ENCODE measurements at places on chromosomes 12 and 14.

DNA sequence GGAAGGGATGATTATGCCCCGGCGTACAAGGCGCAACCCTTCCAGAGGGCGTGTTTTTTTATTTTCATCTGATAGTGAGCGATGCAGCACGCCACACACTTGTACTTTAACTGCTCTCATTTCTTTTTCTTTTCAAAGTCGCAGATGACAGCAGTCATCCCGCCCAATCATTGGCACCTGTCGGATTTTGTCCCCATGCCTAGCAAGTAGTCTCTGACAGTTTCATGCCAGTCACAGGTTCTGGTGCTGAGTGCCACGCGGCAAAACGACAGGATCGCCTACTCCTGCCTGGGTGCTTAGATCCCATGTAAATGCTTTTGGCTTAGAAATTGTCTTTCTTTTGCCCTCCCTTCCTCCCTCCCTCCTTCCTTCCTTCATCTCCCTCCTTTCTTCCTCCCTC is 117.7 kb downstream of the GLT1D1 start:
- DNase-seq, result peak; percentile 72

GRCh38 chr14:106766145-106766544 is 1239.8 kb downstream of the TMEM121 start:
- no peak for DNase-seq

GRCh38 chr12:131076791-131077747 is 123.4 kb downstream of the ADGRD1 start:
- DNase-seq, result no peak

GRCh38 chr12:51011955-51012354 is 14.2 kb downstream of the SLC11A2 start:
- no peak for DNase-seq

DNA sequence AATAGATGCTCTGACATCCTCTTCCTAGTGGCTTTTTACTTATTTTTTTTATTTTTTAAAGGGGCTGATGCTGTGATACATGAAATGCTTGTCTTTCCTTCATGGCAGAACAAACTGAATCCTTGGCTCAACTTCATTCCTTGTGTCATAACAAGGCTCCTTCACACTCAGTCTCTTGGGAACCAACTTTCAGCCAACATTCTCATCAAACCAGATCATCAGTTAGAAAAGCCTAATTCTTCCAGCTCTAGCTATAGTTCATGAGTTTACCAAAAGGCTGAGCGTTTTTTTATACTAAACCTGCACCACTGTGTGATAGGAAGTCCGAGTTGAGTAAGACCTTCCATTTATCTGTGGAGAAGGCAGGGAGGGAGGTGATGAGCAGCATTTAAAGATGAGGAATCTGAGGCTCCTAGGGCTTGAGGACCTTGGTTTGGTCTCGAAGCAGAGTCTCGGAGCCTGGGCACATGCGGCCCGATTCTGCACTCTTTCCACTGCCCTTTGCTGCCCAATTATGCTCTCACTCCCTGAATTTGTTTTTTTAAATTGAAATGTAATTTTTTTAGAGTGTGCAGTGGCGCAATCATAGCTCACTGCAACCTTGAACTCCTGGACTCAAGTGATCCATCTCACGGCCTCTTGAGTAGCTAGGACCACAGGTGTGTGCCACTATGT is 8.2 kb downstream of the GPRC5D start:
- DNase-seq, result no peak

DNA sequence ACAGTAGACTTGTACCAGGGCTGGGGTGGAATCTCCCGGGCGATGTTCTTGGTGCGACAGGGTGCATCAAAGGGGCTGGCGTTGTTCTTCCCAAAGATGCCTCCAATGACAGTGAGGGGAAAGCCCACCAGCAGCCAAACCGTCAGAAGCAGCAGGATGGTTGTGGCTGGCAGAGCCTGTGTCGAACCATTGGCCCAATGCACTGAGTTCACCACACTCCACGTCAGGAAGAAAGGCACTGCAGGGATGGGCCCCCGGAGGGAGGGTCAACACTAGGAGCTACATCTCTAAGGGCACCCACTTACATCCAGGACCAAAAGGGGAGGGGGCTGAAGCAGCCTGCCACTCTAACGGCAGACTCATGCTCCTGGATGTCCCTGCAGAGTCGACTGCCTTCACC is 1.8 kb upstream of the IPO4 start:
- DNase-seq, result no peak

GRCh38 chr14:84937449-84937848 is 592.5 kb upstream of the FLRT2 start:
- no peak for DNase-seq

DNA sequence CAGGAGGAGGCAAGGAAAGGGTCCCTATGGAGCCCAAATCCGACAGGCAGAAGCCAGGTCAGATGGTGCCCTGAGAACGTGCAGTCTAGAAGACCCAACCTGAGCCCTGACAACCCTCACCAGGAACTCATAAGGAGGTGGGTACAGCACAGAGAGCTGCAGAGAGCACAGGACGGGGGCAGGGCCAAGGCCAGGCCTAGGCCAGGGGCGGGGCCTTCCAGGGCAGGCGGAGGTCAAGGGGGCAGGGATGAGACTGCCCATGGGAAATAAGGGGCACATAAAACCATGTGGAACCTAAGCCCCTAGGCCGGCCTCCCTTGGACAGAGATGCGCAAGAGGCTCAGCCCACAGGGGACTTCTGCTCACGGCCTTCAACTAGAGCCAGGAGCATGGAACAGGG is 45.1 kb downstream of the SSH1 start:
- DNase-seq, result no peak

- no peak for DNase-seq
Observed at GRCh38 chr14:36478782-36479181, 41.2 kb downstream of the NKX2-1 start.

- no peak for DNase-seq
Observed at GRCh38 chr12:52641468-52641867, 10.5 kb downstream of the KRT2 start.

DNA sequence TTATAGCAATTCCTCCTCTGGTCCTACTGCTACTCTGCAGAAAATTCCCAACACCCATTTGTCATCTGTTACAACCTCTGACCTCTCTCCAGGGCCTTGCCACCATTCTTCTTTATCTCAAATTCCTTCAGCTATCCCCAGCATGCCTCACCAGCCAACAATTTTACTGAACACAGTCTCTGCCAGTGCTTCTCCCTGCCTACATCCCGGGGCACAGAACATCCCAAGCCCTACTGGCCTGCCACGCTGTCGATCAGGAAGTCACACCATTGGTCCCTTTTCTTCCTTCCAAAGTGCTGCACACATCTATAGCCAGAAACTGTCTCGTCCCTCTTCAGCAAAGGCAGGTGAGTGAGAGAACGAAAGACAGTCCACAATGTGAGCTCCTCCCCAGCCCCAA is 122.1 kb downstream of the TTLL5 start:
- no peak for DNase-seq

DNA sequence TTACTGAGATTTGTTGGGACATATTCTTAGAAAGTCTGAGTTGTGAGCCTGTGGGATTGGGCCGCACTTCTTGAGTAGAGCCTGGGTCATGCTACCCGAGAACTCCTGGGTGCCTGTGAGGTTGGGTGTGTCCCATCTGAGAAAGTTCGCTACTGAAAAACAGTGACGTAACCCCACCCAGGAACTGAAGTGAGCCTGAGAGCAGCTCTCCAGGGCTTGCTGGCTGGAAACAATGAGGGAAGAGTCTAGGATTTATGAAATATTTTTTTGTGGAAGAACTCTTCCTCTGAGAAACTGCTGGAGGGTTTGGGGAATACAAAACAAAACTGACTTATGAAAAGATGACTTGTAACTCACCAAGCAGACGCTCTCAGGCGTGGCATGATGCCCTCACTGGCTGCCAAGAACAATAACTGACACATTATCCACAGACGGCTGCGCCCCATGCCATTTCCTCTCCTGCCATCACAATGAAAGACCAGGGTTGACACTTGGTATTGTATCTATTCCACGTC is 69.2 kb downstream of the RASSF3 start:
- peak; percentile 86 for DNase-seq

DNA sequence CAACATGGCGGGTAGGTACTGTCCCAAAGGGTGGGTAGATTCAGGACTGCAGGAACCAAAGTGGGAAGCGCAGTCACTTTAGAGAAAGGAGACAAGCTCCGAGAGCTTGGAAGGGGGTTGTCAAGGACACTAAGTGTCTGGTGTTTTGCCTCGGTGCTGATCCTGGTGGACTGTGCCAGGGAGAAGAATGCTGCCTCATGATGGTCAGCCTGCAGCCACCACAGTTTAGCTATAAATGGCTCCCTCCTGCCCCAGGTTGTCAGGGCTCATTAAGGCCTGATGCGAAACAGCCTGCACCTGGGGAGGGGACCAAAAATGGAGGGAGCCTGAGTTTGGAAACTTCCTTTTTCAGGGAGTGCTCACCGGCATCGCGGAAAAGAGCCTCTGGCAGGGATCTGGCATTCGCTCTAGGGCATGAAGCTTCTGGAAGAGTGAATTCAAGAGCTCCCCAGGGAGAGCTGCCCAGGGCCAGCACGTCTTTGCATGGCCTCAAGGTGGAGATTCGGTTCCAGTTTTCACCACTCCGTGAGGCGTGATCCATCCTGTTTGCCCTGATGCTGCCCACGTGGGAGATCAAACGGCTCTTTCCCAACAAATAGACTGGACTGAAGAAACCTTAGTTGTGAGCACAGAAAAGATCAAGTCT is 164.0 kb downstream of the FOXN3 start:
- DNase-seq, result no peak

GRCh38 chr12:642633-643474 is 20.4 kb downstream of the NINJ2 start:
- peak; percentile 40 for DNase-seq

DNA sequence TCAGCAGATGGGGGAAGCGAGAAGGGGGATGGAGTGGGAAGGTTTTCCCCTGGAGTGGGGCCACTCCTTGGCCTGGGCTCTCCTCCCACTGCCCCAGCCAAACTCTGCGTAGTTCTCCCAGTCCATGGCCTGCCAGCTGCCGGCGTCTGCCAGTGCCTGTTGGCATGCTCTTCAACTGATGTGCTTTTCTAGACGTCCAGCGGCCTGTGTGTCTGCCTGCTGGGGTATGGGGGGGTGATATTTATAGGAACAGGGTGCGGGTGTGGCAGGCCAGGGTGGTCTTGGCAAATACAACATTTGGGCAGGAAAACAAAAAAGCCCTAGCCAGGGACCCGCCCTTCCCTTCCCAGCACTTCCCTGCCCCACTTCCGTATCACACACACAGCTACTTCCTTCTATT is 786.3 kb upstream of the NOVA1 start:
- DNase-seq, result no peak

DNA sequence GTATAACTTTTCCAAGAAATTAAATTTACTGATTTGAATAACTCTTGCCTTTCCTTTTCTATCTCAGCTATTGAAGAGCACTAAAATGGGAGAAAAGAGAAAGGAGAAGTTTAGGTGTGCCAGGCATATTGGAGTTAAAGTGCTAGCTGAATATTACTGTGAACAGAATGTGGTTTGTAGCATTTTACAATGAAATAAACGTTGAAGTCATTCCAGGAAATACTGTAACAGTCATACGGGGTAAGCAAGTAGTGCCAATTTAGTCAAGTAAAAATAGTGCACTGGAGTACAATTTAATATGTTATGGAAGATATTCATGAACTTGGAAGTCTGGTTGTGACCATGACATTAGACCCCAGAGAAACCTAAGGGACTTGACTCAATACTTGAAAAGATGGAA is 62.1 kb downstream of the E2F7 start:
- DNase-seq, result no peak

DNA sequence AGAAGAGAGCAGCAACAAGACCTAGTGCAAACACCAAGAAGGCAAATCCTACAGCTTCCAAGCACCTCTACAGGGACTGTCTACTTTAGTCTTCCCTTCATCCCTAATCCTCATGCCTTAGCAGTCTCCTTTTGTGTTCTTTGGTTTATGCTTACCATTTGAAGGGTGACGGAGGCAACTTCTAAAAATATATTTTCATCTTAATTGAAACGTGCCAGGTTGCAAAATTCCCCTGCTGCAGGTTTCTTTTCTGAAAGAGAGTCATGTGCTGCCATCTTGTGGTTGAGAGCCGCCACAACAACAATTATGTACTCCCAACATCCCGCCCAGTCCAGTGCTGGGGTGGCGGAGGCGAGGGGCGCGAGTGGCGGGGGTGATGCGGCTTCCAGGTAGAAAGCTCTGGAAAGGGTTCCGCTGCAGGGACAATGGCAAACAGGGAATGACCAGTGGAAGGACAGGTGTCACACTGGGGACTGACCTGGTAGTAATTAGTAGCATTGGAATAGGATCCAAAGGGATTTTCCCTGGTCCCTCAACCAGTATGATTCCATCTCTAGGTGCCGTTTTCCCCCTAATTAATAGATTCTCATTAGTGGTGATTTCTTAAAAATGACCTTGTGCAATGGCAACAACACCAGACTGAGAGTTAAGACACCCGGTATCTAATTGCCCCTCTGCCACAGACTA is 80.3 kb upstream of the GNG2 start:
- peak; percentile 67 for DNase-seq

DNA sequence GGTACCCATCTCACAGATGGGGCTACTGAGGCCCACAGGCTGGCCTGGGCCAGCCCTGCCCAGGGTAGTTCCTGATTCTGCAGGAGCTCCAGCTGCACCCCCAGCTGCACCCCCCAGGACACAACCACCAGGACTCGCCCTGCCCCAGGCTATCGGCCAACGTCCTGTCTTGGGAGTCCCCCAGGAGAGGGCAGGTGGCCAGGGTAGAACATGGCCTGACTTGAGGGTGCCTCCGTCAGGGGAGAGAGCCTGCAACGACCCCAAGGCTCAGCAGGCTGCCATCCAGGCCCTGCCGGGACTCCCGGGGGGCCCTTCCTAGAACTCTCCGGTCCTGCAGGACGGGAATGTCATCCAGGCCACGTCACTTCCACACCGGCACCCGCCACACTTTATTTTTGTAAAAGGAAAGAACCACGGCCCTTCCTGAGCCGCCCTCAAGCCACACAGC is 15.8 kb downstream of the JAG2 start:
- no peak for DNase-seq

- peak; percentile 26 for DNase-seq
Observed at GRCh38 chr12:124149287-124149686, 145.6 kb upstream of the RFLNA start.

DNA sequence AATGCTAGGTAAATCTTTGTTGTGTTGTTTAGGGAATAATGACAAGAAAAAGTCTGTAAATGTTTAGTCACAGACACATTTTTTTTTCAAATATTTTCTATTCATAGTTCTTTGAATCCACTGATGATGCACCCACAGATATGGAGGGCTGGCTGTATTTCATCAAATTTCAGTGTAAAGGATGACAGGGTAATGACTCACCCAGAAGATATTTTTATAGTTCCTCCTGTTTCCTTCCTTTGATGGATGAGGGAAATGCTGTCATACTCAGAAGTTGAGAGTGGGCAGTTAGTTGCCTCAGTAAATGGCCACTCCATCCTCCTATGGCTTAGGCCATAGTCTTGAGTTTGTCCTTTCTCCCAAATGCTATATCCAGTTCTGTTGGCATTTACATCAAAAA is 76.9 kb upstream of the REP15 start:
- no peak for DNase-seq

All from NCI-H510A treated with DMSO at 0.1 percent for 48 hours (cell line).